NCI-H460 (cell line): ENCODE measurements at places on chromosomes 6 and 20. TPM values are rescaled to one million over a fixed set of nuclear protein-coding genes. Genes with fewer than 3 reads are reported as not detected.

CST5 gene
- total RNA-seq, result not detected in 2 replicates

GRCh38 chr20:62015540-62016288 is 50.0 kb downstream of the TAF4 start:
- no peak for DNase-seq

TPD52L1 gene
- total RNA-seq, result 96.1 and 107 TPM in 2 replicates

- DNase-seq, result no peak
Observed at GRCh38 chr20:32526541-32526940, 58.6 kb downstream of the NOL4L start.

GRCh38 chr6:22942403-22942802 is 373.0 kb downstream of the HDGFL1 start:
- DNase-seq, result no peak

VNN1 gene
- total RNA-seq, result not detected in 2 replicates

DNA sequence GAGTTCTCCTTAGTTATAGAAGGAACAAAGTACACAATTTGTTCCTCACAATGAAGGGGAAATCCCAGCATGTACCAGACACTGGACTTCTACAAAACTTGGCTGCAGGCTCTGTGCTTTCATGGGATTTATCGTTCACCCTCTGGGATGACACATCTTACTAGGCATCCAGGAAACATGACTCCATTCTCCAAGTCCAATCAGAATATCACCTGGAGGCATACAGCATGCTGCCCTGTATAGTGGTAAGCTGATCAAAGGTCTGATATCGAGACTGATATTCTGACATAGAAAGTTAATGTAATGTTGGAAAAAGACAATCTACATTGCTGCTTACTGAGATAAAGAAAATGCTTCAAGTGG is 6.7 kb downstream of the RWDD2A start:
- no peak for DNase-seq
